ENCODE measurements at places on chromosomes 11 and 22. TPM values are rescaled to one million over a fixed set of nuclear protein-coding genes. Genes with fewer than 3 reads are reported as not detected.

DNA sequence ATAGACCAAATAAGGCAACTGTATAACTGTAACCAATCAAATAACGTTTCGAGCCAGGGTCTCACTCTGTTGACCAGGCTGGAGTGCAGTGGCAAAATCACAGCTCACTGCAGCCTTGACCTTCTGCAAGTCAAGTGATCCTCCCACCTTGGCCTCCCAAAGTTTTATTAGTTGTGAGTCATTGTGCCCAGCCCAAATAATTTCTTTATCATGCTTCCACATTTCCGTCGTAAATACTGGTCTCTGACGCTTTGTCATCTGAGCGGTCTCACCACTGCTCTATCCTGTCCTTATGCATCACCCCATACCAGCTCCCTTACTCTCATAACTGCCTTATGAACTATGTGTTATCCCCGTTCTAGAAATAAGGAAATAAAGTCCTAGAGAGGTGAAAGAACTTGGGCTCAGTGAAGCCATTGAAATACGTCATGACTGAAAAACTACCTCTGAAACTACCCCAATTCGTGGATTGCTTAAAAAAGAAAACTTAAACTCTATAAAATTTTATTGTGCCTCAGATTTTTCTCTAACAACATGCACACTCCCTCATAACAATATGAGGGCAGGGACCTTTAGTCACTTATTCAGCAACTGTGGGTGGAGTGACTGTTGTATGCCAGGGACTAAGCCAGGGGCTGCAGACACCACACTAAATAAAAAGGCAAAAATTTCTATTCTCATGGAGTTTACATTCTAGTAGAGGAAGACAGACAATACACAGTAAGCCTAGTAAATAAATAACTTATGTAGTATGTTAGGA, 15.8 kb upstream of the RTN4RL2 start:
- H3K4me3 ChIP-seq: no peak overlapping the region
- no peaks in the 10 kb centered on the region for H3K36me3 ChIP-seq
- H3K27me3 ChIP-seq: no peaks in the 10 kb centered on the region
- no peaks in the 10 kb centered on the region for H3K4me1 ChIP-seq

DNA sequence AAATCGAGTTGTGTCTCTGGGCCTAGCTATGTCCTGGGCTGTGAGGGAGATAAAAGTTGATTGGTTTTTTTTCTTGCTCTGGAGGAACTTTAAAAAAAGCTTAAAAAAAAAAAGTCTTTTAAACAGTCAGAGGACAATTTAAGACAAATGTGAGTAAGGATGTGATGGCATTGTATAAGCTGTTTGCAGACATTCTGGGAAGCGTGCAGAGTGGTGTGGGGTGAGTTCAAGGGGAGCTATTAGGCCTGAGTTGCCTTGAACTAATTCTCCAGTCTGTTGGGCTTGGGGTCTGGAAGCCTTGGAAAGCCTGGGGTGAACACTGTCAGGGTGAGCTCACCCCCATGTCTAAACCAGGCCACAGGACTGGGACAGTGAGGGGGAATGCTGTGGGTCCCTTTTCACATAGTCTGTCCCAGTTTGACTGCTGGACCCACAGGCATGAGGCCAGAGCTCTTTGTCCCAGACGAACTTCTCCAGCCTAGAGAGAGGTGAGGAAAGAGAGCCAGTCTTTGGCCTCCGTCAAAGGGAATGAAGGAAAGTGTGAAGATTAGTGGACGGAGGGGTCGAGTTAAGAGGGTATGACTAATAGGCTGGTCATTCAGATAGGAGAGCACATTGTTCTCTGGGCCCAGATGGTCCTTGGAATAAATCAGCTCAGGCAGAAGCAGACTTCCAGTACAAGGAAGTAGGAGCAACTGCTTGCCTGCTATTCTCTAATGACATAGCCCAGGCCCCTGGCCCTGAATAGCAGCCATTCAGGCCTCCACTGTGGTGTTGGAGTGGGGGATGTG, 76.4 kb upstream of the NNMT start:
- no peak overlapping the region for H3K4me3 ChIP-seq
- peaks cover 5% of the 10 kb centered on the region for H3K36me3 ChIP-seq
- no peaks in the 10 kb centered on the region for H3K27me3 ChIP-seq
- H3K27ac ChIP-seq: peak overlapping the region; percentile 40
- DNase-seq: no peak

- no peaks in the 10 kb centered on the region for H3K36me3 ChIP-seq
- no peaks in the 10 kb centered on the region for H3K4me1 ChIP-seq
- H3K27ac ChIP-seq: no peak overlapping the region
- H3K27me3 ChIP-seq: no peaks in the 10 kb centered on the region
- no peak overlapping the region for H3K4me3 ChIP-seq
These were observed 34.4 kb upstream of the RCN1 start for GRCh38 chr11:32056438-32056837.

- no peak overlapping the region for H3K27ac ChIP-seq
- no peak overlapping the region for H3K4me3 ChIP-seq
- H3K4me1 ChIP-seq: no peaks in the 10 kb centered on the region
These were observed 256.9 kb upstream of the POU2AF2 start for GRCh38 chr11:110988671-110989070.

DNA sequence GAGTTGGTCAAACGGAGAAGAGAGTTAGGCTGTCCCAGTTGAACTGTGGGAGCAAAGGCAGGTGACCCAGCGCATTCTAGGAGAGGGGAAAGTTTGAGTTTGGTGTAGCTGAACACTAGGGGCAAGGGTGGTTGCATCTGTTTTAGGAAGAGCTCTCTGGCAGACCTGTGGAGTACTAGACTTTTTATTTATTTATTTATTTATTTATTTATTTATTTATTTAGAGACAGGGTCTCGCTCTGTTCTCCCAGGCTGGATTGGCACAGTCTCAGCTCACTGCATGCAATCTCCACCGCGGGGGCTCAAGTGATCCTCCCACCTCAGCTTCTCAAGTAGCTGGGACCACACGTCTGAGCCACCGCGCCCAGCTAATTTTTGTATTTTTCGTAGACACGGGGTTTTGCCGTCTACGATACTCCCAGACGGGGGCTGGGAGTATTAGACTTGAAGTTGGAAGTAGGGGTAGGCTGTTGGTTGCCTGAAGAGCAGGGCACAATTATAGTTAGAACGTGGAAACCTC, 950 bp upstream of the ACER3 start:
- no peaks in the 10 kb centered on the region for H3K27me3 ChIP-seq
- no peak for DNase-seq
- peaks cover 4% of the 10 kb centered on the region for H3K4me1 ChIP-seq
- no peaks in the 10 kb centered on the region for H3K36me3 ChIP-seq

Gene TBX10
- not detected for total RNA-seq

All from left lung (tissue), 14 donors.